ENCODE measurements at places on chromosomes 3 and 15.

DNA sequence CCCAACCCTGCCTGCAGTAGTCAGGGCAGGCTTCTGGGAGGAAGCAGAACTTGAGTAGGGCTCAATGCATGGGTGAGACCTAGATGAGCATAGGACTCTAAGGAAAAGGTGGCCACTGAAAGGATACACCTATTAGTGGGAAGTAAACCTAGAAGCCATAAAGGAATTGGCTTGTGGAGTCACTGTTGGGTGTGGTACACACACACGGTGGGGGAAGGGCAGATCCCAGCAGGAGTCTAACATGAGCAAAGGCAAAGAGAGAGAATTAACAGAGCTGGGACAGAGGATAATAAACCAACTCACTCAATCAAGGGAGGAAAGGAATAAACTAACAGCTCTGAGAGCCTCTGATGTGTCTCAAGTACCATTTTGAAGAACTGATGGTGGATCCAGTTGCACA is 23.1 kb downstream of the DAPK2 start:
- no peak for DNase-seq

GRCh38 chr15:57025264-57025926 is 107.0 kb downstream of the TCF12 start:
- no peak for DNase-seq

- no peak for DNase-seq
Measured at GRCh38 chr15:73918784-73919183, 7.5 kb upstream of the LOXL1 start.

- DNase-seq, result no peak
Measured at GRCh38 chr3:15206662-15207576, 873 bp downstream of the CAPN7 start.

GRCh38 chr3:9308298-9308990 is 54.4 kb upstream of the THUMPD3 start:
- DNase-seq, result no peak

DNA sequence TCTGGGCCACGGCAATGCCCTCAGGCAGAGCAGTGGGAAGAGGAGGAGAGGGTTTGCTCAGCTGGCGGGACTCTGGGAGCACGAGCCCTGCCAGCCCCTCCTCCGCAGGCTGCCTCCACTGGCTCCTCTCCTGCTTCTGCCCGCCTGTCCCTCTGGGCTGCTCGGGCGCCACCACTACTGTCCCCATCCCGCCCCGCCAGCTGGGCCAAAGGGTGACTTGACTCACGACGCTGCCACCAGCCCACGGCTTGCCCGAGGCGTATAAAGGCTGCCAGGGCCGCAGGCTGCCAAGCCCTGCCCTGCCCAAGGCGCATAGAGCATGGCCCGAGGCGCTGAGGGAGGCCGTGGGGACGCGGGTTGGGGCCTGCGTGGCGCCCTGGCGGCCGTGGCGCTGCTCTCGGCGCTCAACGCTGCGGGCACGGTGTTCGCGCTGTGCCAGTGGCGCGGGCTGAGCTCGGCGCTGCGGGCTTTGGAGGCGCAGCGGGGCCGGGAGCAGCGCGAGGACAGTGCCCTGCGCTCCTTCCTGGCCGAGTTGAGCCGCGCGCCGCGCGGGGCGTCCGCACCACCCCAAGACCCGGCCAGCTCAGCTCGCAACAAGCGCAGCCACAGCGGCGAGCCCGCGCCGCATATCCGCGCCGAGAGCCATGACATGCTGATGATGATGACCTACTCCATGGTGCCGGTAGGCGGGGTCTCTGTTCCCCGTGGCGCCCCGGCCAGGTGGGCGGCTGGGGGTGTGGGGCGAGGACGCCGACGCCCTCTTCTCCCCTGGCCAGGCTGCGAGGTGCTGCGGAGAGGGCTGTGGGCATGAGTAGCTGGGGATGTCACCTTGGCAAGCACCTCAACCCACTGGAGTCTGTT is at the start of gene GLDN:
Gene GLDN (plus strand): TSS at position 290 of the 861 bp plus-strand sequence. CDS start 30 bp downstream, at position 320.
- no peak for DNase-seq

GRCh38 chr15:32053719-32054118 is 23.4 kb downstream of the CHRNA7 start:
- no peak for DNase-seq

GRCh38 chr15:57772223-57772957 is 65.9 kb downstream of the POLR2M start:
- no peak for DNase-seq

- no peak for DNase-seq
Measured at GRCh38 chr3:116716490-116716889, 6.9 kb downstream of the TUSC7 start.

- no peak for DNase-seq
Measured at GRCh38 chr3:134001251-134001650, 28.5 kb downstream of the SLCO2A1 start.

GRCh38 chr3:57978316-57978715 is 29.9 kb upstream of the FLNB start:
- DNase-seq, result no peak

- no peak for DNase-seq
Measured at GRCh38 chr3:30477149-30477921, 129.1 kb upstream of the TGFBR2 start.

GRCh38 chr3:142281474-142281873 is 56.1 kb upstream of the GK5 start:
- no peak for DNase-seq

All from NCI-H187 (cell line).